NCI-H1048 (cell line): ENCODE measurements at places on chromosomes 3 and 15.

- no peak for DNase-seq
Observed at GRCh38 chr3:49120096-49120437, 556 bp downstream of the USP19 start.

DNA sequence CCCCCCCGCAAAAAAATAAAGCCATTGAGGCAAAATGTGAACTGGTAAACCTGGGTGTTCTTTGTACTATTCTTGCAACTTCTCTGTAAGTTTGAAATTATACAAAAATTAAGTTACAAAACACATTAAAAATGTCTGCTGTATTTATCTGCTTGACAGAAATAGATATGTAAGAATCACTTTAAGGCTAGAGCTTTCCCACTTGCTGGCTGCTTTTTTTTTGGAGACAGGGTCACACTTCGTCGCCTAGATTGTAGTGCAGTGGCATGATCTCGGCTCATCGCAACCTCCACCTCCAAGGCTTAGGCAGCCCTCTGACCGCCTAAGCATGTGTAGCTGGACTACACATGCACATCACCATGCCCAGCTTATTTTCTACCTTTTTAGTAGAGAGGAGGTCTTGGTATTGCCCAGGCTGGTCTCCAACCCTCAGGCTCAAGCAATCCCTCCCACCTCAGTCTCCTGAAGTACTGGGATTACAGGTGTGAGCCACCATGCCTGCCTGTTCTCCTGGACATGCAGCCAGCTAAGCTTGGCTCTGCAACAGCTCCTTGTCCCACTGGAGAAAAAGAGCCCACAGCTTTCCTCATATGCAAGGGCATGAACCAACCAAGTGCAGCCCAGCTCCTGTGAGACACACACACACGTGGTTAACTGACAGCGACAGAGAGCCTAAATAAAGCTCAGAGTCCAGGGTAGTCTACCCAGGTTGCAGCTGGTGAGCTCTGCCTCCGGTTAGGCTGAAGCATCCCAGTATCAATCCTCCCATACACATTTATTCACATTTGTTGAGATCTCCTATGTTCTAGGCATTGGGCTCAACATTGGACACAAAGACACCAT is 4.5 kb downstream of the RPS17 start:
- no peak for DNase-seq

DNA sequence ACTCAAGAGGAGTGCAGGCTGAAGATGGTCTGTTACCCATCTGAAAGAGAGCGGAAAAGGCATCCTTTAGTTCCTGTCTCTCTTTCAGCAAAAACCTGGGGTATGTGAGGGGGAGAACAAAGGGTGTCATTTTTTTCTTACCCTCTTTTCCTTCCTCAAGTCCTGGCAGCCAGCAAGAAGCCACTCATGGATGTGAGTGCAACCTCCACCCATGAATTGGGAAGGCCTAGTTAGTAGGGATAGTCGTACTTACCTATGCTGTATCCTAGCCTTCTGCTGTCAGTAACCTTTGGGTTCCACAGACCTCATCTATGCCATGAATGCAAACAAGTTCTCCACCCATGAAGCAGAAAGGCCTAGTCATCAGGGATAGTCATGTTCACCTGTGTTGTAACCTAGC is 472.8 kb downstream of the ZIC1 start:
- DNase-seq: no peak

DNA sequence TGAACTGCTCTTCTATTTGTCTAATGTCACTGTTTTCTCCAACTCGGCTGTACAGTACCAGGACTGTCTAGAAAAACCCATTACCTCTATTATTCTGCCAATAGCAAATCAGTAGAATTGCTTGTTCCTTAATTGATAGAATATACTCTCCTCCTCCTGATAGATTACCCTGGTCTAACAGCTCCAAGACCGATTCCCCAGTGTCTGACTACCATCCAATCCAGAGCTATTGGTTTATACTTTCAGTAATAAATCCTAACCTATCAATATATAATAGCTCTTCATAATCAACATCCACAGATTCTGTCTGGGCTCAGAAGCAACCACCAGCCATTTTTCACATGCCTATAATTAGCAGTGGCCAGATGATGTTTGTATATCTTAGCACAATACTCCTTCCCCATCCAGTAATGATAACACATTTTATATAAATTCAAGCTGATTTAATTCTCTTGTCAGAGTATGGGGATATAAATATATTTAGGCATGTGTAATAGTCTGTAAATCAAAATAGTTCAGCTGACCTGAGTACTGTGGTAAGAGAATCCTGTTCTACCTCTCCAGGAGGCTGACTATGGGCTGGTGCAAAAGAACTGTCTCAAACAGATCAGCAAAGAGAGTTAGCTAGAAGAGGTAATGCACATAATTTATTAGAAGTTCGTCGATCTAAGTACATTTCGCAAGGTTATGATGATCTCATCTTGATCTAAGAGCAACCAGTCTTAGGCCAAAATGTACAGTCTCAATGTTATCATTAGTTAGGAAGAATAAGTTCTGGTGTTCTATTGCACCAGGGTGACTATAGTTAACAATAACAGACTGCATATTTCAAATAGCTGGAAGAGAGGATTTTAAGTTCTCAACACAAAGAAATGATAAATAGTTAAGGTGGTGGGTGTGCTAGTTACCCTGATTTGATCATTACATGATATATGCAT is 193.4 kb downstream of the SHOX2 start:
- DNase-seq: no peak

GRCh38 chr3:194262176-194262924 is 88.8 kb downstream of the CPN2 start:
- DNase-seq: no peak

DNA sequence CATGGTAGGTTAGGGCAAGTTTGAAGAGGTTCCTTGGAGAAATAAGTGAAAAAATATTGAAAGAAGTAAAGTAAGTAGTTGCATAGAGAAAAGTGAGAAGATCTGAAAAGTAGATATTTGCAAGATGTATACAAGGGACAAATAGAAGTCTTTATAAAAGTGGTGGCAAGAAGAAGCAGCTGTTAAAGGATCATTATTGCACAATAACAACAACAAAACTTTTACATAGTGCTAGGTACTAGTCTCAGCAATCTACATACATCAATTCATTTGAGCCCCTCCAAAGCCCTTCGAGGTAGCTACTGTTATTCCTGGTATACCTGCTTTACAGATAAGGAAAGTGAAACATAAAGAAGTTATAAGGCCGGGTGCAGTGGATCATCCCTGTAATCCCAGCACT is 239.6 kb downstream of the MEIS2 start:
- no peak for DNase-seq

DNA sequence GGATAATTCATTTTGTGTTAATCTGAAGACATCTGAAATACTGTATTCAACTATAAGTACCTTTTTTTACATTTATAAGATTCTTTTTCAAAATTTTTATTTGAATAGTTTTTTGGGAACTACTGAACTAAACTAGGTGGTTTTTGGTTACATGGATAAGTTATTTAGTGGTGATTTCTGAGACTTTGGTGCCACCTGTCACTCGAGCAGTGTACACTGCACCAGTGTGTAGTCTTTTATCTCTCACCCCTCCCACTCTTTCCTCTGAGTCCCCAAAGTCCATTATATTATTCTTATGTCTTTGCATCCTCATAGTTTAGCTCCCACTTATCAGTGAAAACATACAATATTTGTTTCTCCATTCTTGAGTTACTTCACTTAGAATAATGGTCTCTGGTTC is 57.6 kb downstream of the CD86 start:
- no peak for DNase-seq

DNA sequence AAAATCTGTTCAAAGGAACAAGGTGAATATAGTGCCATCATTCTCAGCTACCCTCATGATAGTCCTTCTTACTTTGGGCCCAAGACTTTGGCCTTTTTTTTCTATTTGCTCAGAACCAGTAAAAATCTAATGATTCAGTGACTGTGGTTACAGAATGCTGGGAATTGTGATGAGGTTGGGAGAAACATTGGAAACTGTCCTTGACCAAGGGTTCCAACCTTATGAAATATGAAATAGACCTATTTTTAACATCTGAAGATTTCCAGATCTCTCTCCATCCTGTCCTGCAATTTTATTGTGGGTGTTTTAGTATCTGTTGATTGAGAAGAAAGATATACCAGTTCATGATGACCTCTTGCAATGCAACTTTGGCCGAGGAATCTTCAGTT is 34.9 kb downstream of the TMEM45A start:
- no peak for DNase-seq

GRCh38 chr3:52404391-52404790 is 40.5 kb downstream of the SEMA3G start:
- no peak for DNase-seq

GRCh38 chr15:41839781-41840491 is 1.3 kb downstream of the PLA2G4B start:
- DNase-seq: no peak

GRCh38 chr15:95520922-95521321 is 809.6 kb upstream of the NR2F2 start:
- DNase-seq: no peak

DNA sequence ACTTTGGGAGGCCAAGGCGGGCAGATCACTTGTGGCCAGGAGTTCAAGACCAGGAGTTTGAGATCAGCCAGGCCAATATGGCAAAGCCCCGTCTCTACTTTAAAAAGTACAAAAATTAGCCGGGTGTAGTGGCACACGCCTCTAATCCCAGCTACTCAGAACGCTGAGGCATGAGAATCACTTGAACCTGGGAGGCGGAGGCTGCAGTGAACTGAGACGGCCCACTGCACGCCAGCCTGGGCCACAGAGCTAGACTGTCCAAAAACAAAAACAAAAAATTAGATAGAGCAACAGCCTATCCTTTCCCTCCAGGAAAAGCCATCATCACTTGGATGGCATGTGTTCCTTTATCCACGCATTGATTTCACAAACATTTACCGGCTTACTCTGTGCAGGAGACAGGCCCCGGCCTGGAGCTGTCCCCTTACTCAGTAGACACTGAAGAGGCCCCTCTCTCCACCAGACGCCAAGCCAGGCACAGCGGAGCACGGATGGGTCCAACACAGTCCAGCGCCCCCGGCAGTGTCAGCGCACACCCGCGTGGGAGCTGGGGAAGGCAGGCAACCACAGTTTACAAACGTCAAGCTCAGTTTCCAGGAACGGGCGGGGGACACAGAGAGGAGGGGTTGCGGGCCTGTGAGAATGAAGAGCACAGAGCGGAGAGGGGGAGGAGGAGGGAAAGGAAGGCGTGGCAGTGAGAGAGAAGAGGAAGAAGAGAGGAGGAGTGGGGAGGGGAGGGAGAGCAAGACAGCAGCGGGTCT is 3.1 kb downstream of the GP5 start:
- DNase-seq: no peak

GRCh38 chr15:79811406-79812405 is 85.1 kb downstream of the MTHFS start:
- no peak for DNase-seq

DNA sequence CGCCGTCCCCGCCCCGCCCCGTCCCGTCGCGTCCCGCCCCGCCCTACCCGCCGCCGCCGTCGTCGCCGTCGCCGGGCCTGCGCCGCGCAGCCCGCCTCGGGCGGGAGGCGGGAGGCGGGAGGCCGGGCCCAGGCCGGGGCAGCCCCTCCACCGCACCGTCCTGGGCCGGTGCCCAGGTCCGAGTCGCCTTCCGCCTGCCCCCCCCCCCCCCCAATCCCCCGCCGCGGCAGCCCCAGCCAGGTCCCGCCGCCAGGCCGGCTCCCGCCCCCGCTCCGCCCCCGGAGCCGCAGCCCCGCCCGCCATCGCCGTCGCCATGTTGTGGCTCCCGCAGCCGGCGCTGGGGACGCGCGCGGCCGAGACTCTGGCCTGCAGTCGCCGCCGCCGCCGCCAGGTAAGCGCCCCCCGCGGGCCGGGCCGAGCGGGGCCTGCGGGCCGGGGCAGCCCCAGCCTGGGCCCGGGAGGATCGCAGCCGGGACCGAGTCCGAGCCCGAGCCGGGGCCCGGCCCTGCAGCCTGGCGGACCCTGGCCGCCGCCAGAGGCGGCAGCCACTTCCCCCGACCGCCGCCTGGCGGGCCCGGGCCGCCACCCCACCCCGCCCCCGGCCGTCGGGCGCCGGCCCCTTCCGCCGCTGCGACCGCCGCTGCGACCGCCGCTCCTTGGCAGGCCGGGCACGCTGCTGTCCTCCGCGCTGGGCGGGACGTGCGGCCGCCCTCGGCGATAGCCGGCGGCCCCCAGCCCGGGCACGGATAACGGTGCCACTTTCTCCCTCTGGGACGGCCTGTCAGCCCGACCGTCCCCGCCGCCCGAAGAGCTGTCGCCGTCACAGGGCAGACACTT is at the start of gene ZNF592:
TSS of gene ZNF592 (plus strand) at position 319 of the 837 bp plus-strand sequence. CDS start 34,084 bp downstream, outside the sequence.
- DNase-seq: peak; percentile 40

DNA sequence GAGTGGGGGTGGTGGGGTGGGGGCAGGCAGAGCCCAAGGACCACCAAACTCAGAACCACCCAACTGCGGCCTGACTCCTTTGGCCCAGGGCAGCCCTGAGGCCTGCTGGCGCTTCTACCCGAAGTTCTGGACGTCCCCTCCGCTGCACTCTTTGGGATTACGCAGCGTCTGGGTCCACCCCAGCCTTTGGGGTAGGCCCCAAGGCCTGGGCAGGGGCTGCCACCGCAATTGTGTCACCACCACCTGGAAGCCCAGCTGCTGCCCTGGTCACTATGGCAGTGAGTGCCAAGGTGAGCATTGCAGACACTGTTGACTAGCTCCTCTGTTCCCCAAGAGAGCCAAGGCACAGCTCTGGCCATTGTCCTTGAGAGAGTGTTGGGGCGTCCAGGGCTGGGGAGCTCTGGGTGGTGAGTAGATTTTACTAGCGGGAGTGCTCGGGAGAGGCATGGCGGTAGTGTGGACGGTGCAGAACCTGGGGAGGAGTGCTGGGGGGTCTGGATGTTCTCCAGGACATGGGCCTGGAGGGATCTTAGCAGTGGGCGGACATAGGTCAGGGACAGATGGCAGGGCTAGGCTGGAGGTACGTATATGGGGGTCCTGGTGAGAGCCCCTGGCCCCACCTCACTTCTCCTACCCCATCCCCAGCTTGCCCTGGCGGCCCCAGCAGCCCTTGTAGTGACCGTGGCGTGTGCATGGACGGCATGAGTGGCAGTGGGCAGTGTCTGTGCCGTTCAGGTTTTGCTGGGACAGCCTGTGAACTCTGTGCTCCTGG is 12.8 kb downstream of the NT5DC2 start:
- no peak for DNase-seq

DNA sequence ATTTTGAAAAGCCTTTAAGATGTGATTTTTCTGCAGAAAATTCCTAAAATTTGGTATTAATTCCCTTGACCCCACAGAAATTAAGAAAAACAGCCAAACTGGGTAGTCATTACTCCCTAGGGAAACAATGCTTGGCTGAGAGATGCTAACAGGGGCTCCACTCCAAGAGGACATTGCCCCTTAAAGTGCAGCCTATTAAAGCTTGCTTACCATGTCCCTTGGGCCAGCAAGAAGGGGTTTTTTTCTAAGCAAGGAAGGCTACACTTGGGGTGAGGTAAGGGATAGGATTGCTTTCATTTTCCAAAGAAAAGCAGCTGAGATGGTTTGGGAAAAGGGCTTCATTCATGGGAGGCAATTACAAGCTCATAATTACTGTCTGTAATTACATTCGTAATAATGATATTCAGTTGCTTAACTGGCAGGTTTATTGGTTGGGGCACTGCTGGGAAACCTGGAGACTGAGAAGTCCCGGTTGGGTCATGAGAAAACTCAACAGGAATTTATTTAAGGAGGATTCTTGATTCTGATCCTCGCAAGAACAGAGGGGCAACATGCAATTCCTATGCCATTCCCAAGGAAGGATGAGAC is 247.5 kb downstream of the NR1D2 start:
- DNase-seq: no peak
